ENCODE measurements at places on chromosomes 5 and 9. TPM values are rescaled to one million over a fixed set of nuclear protein-coding genes. Genes with fewer than 3 reads are reported as not detected.

ARHGEF28 gene
- total RNA-seq = 0.91 TPM

TAF11L10 gene
- not detected for total RNA-seq

- no peak for DNase-seq
These were observed 52.8 kb upstream of the LRRTM2 start for GRCh38 chr5:138927979-138928378.

- no peak for DNase-seq
These were observed 100.2 kb upstream of the ADAMTS16 start for GRCh38 chr5:5039918-5040317.

- DNase-seq = no peak
These were observed 29.0 kb upstream of the SSBP2 start for GRCh38 chr5:81779916-81780266.

DNA sequence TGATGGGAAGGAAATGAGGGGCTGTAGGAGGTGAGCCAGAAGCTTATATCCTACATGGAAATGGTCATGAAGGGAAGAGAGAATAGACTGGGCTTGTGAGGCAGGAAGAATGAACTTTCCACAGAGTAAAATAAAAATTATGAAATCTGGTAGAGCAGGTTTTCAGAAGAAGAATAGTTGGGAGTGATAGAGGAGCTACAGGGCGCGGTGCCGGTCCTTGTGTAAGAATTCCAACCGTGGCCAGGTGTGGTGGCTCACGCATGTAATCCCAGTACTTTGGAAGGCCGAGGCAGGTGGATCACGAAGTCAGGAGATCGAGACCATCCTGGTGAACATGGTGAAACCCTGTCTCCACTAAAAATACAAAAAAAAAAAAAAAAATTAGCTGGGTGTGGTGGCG, 8.9 kb upstream of the UNC13B start:
- no peak for DNase-seq

LRRTM2 gene
- 1.3 TPM for total RNA-seq

ZBED3 gene
- 12.1 TPM for total RNA-seq

All from neural crest cell (in vitro differentiated cells).